A172 (cell line): ENCODE measurements at places on chromosomes 2 and 18. TPM values are rescaled to one million over a fixed set of nuclear protein-coding genes. Genes with fewer than 3 reads are reported as not detected.
A peak's percentile ranks its signal among the peaks of the same experiment; 100 is the strongest.

GRCh38 chr2:96409820-96410164 lies 74.2 kb downstream of the NCAPH start:
- peak; percentile 70 for DNase-seq

GRCh38 chr2:74142340-74142739 lies 5.4 kb downstream of the BOLA3 start:
- no peak for DNase-seq

- no peak for DNase-seq
Measured at GRCh38 chr2:220959391-220959802, 612.7 kb downstream of the EPHA4 start.

FAM228A gene
- total RNA-seq = not detected in 2 replicates

DNA sequence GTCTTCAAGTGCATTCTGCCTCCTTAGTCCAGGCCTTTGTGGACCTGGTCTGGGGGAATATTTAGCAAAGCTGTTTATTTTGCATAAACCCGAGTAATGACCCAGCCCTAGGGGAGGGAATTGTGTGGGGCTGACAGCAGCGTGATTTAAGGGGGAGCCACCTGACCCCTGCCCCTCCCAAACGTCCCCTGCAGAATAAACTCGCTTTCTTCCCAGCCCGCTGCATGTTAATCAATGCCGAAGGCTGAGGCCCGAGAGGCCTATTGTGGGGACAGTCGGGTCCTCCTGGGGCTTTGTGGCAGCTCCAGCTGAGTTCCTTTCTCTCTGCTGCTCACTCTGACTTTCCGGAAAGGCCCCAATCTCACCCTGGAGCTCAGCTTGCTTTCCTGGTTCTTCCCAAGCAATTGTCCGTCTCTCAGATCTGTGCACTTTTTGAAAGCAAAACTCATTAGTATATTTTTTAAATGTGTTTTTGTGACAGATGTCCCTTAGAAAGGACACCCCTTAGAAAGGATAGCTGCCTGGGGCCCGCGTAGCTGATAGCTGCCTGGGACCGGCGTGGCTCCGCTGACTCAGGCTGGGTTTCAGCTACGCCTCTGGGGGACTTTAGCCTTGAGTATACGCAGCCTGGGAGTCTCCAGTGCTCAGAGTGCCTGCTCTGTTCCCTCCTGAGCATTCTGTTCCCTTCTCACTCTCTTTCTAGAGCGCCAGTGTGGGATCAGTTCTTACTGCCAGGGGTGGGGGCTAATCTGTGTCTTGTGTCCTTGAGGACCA lies 158.3 kb downstream of the GLI2 start:
- no peak for DNase-seq

- no peak for DNase-seq
Measured at GRCh38 chr2:231479455-231479854, 15.2 kb upstream of the NCL start.

DNA sequence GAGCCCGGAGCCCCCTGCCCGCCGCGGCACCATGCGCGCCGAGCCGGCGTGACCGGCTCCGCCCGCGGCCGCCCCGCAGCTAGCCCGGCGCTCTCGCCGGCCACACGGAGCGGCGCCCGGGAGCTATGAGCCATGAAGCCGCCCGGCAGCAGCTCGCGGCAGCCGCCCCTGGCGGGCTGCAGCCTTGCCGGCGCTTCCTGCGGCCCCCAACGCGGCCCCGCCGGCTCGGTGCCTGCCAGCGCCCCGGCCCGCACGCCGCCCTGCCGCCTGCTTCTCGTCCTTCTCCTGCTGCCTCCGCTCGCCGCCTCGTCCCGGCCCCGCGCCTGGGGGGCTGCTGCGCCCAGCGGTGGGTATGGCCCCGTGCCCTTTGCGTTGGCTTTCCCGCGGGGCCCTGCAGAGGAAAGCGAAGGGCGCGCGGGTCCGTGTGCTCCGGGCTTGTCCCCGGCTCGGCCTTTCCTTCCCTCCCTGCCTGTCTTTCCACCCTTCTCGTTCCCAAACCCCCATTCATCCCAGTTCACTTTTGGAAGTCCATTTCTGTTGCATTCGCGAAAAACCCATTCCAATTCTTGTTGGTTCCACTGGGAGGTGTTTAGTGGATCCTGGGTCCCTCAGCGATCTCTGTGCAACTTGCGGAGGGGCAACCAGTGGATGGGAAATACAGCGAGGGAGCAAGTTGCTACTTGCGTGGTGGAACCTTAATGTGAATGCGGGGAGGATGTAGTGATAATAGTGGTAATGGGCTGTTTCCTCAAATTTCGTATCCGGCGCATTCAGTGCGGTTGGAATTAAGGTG lies 599 bp downstream of the ADAM23 start:
- no peak for DNase-seq

- no peak for DNase-seq
Measured at GRCh38 chr18:65415098-65415497, 335.7 kb upstream of the CDH7 start.
